MCF 10A (cell line): ENCODE measurements at places on chromosomes 16 and 17.

GRCh38 chr17:59530531-59530930, 34.9 kb upstream of the DHX40 start:
- no peak overlapping the region for H3K4me3 ChIP-seq
- no peak for DNase-seq
- peaks cover 22% of the 10 kb centered on the region for H3K27me3 ChIP-seq
- H3K36me3 ChIP-seq: no peaks in the 10 kb centered on the region

GRCh38 chr16:77457046-77457445, 22.2 kb upstream of the ADAMTS18 start:
- H3K4me3 ChIP-seq: no peak overlapping the region
- no peak overlapping the region for H3K27ac ChIP-seq
- no peaks in the 10 kb centered on the region for H3K4me1 ChIP-seq
- no peaks in the 10 kb centered on the region for H3K36me3 ChIP-seq
- DNase-seq: no peak
- peaks cover 65% of the 10 kb centered on the region for H3K27me3 ChIP-seq

DNA sequence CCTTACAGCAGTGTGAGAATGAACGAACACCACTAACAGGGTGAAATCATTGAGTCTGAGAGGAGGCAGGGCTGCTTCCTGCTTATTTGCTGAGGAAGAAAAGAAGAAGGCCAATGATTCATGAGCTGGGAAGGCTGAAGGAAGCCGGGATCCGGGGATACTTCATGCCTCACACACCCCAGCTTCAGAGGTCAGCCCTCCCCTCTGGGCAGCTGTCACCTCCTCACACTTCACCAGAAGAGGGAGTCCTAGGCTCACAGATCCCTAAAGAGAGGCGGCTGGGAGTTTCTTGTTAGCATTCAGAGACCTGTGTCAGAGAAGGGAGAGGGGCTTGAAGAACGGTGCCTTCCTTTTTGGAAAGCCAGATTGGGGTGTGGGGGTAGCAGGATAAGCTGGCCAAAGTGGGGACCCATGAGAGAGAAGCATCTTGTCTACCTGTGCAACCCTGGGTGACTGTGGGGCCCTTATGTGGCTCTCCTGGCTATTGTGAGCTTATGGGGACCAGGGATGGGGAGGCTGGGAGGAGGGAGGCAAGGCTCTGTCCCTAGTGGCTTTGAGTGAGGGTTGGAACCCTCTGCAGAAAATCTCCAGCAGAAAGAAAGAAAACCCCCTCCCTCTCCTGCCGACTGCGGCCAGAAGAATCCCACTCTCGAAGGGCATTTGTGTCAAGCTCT, 94.6 kb downstream of the RGS9 start:
- peak; percentile 83 for DNase-seq
- H3K27me3 ChIP-seq: peaks cover 19% of the 10 kb centered on the region
- H3K27ac ChIP-seq: no peak overlapping the region

DNA sequence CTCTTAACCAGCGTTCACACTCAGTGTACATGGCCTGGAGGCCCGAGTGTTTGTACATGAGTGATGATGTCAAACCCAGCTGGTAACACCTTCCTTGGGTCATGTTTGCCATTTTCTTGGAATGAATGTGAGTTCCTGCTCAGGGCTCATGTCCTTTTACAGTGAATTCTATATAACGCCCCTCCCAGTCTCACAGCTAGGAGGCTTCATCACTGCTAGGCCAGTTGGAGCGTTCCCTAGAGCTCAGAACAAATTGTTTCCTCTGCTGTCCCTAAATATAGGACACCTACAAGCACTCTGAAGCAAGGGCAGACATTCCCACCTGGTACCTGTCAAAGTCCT, 5.5 kb downstream of the TIMM22 start:
- H3K36me3 ChIP-seq: peaks cover 57% of the 10 kb centered on the region
- no peak for DNase-seq
- peaks cover 35% of the 10 kb centered on the region for H3K4me1 ChIP-seq
- no peak overlapping the region for H3K4me3 ChIP-seq

GRCh38 chr17:73363442-73364154, 51.8 kb upstream of the CDC42EP4 start:
- H3K4me1 ChIP-seq: peaks cover 11% of the 10 kb centered on the region
- no peak overlapping the region for H3K27ac ChIP-seq
- H3K36me3 ChIP-seq: no peaks in the 10 kb centered on the region
- DNase-seq: no peak
- H3K4me3 ChIP-seq: no peak overlapping the region

DNA sequence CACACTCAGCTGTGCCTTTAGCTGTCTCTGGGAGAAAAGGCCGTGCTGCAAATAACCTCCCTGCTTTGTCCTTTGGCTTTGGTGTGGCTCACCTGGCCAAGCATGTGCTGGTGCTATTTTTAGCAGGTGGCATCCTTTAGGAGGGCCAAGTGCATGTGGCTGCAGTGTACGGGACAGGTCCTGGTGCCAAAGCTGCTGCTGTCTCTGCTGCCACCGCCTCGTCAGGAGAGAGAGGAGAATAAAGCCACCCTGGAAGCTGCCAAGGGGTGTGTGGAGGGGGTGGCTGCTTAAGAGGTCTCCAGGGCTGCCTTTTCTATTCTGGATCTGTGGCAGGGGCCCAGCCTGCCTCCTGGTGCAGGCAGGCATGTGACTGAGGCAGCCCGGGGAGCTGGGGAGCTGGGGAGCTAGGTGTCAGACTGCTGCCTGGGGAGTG, 6.2 kb downstream of the AKAP1 start:
- no peak for DNase-seq
- no peak overlapping the region for H3K27ac ChIP-seq
- H3K36me3 ChIP-seq: peaks cover 18% of the 10 kb centered on the region
- H3K4me1 ChIP-seq: peaks cover 41% of the 10 kb centered on the region
- H3K27me3 ChIP-seq: no peaks in the 10 kb centered on the region

- no peak overlapping the region for H3K27ac ChIP-seq
- H3K27me3 ChIP-seq: no peaks in the 10 kb centered on the region
- no peaks in the 10 kb centered on the region for H3K4me1 ChIP-seq
- DNase-seq: no peak
These were observed 11.7 kb downstream of the GPRC5B start for GRCh38 chr16:19872935-19873334.

DNA sequence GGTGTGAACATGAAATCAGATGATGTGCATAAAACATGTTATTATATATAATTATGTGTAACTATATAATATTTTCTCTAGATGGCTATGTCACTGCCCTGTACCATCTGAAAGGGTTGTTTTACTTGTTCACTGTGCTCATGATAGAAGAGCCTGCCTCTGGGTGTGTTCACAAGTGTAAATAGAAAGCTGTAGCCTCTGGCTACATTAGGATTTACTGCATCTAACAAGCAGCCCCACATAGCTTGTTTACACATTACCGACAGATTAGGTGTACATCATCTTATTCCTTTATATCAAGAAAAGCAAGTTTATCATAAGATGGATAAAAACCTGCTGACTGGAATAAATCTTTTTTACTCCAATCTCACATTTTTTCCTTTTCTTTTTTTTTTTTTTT, 46.1 kb downstream of the CHD9 start:
- peaks cover 23% of the 10 kb centered on the region for H3K4me1 ChIP-seq
- H3K27ac ChIP-seq: peak overlapping the region; percentile 96
- no peaks in the 10 kb centered on the region for H3K27me3 ChIP-seq
- H3K36me3 ChIP-seq: peaks cover 28% of the 10 kb centered on the region
- H3K4me3 ChIP-seq: no peak overlapping the region

- H3K27me3 ChIP-seq: no peaks in the 10 kb centered on the region
- H3K27ac ChIP-seq: no peak overlapping the region
These were observed 249.4 kb downstream of the PRKCA start for GRCh38 chr17:66551839-66552238.

DNA sequence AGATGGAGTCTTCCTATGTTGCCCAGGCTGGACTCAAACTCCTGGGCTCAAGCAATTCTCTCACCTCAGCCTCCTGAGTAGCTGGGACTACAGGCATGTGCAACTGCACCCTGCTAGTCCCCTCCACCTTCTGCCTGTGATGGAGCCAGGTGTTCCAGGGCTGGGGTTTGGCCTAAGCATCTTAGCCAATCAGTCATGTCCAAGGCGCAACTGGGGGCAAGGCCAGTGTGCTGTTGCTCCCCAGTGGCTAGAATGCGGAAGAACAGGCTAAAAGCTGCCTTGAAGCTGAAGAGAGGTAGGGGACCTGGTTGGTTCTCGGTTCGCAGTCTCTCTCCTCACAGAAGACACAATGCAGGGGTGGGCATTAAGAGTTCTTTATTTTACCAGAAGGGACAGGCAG, 18.6 kb downstream of the FLOT2 start:
- peaks cover 19% of the 10 kb centered on the region for H3K4me1 ChIP-seq
- no peak overlapping the region for H3K27ac ChIP-seq
- peak; percentile 66 for DNase-seq
- H3K36me3 ChIP-seq: peaks cover 48% of the 10 kb centered on the region
- no peaks in the 10 kb centered on the region for H3K27me3 ChIP-seq

- DNase-seq: no peak
- no peaks in the 10 kb centered on the region for H3K27me3 ChIP-seq
- peaks cover 23% of the 10 kb centered on the region for H3K4me1 ChIP-seq
- H3K27ac ChIP-seq: no peak overlapping the region
- H3K4me3 ChIP-seq: no peak overlapping the region
These were observed 71.2 kb upstream of the MRTFB start for GRCh38 chr16:13999895-14000425.

GRCh38 chr16:68676113-68676860, 31.2 kb downstream of the CDH3 start:
- no peaks in the 10 kb centered on the region for H3K4me1 ChIP-seq
- DNase-seq: peak; percentile 57
- no peak overlapping the region for H3K4me3 ChIP-seq
- H3K27me3 ChIP-seq: no peaks in the 10 kb centered on the region
- H3K36me3 ChIP-seq: peaks cover 51% of the 10 kb centered on the region

GRCh38 chr17:11991461-11991860, 5.8 kb downstream of the ZNF18 start:
- H3K4me3 ChIP-seq: no peak overlapping the region
- no peaks in the 10 kb centered on the region for H3K27me3 ChIP-seq
- H3K27ac ChIP-seq: no peak overlapping the region
- no peak for DNase-seq
- H3K36me3 ChIP-seq: peaks cover 20% of the 10 kb centered on the region

- no peak overlapping the region for H3K4me3 ChIP-seq
- no peaks in the 10 kb centered on the region for H3K36me3 ChIP-seq
- peaks cover 8% of the 10 kb centered on the region for H3K4me1 ChIP-seq
- no peak overlapping the region for H3K27ac ChIP-seq
- H3K27me3 ChIP-seq: peaks cover 33% of the 10 kb centered on the region
- no peak for DNase-seq
These were observed 270.6 kb downstream of the MAF start for GRCh38 chr16:79329967-79330366.

DNA sequence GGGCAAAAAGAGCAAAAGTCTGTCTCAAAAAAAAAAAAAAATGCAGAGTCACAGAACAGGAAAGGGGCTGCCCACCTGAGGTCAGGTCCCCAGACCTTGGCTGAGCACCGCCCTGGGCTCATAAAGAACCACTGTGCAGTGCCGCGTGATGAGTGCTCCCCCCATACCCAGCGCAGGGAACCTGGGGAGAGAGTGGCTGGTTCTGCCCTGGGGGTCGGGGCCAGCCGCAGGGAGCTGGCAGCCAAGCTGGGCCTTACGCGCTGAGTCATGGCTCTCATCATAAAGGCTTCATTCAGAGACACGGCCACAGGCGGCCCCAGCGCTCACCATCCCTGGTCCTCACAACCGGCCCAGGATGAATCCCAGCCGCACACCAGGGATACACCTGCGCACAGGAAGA, 80.7 kb downstream of the RAB11FIP4 start:
- no peaks in the 10 kb centered on the region for H3K36me3 ChIP-seq
- no peaks in the 10 kb centered on the region for H3K4me1 ChIP-seq
- H3K4me3 ChIP-seq: no peak overlapping the region
- no peak for DNase-seq
- H3K27me3 ChIP-seq: peaks cover 37% of the 10 kb centered on the region

- H3K27me3 ChIP-seq: no peaks in the 10 kb centered on the region
- no peak overlapping the region for H3K4me3 ChIP-seq
- no peak overlapping the region for H3K27ac ChIP-seq
- H3K4me1 ChIP-seq: peaks cover 6% of the 10 kb centered on the region
- H3K36me3 ChIP-seq: peaks cover 16% of the 10 kb centered on the region
These were observed 47.3 kb upstream of the CHMP6 start for GRCh38 chr17:80944326-80944725.
